ENCODE measurements at places on chromosomes 1 and 21. TPM values are rescaled to one million over a fixed set of nuclear protein-coding genes. Genes with fewer than 3 reads are reported as not detected.

- no peak for DNase-seq
Observed at GRCh38 chr1:183783767-183784637, 20.9 kb upstream of the RGL1 start.

GRCh38 chr1:35881850-35882273, 1.1 kb upstream of the AGO1 start:
- no peak for DNase-seq

DNA sequence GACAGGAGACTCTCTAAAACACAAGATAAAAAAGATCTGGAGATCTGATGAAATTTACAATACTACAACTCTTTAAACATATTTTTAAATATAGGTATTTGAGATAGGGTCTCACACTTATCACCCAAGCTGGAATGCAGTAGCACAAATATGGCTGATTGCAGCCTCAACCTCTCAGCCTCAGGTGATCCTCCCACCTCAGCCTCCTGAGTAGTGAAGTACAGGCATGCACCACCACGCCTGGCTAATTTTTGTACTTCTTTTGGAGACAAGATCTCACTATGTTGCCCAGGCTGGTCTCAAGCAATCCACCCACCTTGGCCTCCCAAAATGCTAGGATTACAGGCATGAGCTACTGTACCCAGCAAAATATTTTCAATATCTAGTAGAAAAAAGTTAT, 170.0 kb upstream of the NR5A2 start:
- no peak for DNase-seq

DNA sequence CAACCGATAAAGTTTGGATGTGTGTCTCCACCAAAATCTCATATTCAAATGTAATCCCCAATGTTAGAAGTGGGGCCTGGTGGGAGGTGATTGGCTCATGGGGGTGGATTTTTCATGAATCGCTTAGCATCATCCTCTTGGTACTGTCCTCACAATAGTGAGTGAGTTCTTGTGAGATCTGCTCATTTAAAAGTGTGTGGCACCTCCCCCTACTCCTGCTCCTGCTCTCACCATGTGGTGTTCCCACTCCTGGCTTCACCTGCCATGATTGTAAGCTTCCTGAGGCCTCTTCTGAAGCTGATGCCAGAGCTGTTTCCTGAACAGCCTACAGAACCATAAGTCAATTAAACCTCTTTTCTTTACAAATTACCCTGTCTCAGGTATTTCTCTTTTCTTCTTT, 28.2 kb upstream of the PRDX6 start:
- DNase-seq, result no peak

DNA sequence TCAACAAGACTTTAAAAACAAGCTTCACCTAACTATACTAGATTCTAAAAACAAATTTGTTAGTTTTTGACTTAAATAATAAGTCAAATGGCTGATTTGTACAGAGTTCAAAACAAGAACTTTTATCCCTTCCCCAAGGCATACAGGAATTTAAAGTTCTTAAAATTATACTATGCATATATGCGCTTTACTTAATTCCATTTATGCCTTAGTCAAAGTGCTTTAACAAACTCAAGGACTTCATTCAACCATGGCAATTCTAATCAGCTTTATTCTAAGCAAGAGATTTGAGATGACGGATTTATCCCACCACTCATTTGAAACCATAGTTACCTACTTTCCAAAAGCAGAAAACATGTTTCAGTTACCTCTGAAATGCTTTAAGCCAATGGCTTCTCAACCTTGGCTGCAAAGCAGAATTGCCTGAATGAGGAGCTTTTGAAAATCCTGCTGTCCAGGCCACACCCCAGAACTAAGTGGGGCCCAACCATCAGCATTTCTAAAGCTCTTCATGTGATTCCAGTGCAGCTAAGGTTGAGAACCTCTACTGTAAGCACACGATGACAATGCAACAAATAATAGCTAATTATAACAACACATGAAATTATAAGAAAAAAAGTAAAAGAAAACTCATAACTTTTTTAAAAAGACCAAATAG, 44.6 kb downstream of the TTLL7 start:
- DNase-seq, result no peak

DNA sequence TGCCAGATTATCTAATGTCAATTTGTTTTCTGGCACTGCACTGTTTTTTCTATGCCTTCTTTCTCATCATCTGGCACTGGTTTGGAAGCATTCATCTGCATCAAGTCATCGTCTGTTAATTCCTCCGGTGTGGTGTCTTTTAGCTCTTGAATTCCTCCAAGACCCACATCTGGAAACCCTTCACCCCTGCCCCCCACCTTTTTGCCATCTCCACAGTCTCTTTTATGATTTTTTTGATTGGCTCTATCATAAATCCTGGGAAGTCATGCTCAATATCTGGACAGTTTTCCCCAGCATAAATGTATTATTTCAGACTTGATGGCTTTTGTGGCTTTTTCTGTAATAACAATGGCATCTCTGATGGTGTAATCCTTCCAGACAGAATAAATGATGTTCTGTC, 10.4 kb upstream of the KCNK1 start:
- DNase-seq, result no peak

DNA sequence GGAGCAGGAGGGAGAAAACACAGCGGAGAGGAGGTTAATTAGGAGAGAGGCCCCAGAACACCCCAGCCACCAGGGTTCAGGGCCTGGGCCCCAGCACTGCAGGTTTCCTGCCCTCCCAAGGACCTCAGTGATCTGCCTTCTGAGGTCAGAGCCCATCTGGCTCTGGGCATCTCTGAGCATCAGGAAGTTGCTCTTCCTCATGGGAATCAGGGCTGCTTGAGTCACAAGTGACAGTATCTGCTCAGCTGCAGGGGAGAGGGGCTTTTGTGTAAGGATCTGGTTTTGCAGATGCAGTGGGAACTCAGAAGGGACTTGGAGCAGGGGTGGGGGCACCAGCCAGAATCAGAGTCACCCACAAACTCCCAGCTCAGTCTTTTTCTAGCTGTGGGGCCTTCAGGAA, 472.1 kb downstream of the PTPRU start:
- DNase-seq, result no peak

GRCh38 chr1:206887701-206888100, 9.5 kb upstream of the IL24 start:
- no peak for DNase-seq

DNA sequence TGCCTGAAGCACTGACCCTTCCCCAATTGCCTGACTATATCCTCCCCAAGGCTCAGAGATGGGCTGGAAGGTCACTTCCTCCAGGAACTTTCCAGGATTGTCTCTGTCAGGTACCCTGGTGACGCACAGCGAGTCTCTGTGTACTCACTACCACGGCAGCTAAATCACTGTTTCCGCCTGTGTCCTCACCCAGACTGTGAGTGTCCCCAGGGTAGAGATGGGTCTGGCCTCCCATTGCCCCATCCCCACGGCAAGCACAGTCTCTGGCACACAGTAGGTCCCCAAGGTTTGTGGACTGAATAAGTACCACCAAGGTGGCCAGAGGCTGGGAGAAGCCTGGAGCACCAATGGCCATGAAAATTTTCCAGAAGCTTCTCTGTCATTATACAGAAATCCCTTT, 93.8 kb upstream of the RUNX3 start:
- no peak for DNase-seq

DNA sequence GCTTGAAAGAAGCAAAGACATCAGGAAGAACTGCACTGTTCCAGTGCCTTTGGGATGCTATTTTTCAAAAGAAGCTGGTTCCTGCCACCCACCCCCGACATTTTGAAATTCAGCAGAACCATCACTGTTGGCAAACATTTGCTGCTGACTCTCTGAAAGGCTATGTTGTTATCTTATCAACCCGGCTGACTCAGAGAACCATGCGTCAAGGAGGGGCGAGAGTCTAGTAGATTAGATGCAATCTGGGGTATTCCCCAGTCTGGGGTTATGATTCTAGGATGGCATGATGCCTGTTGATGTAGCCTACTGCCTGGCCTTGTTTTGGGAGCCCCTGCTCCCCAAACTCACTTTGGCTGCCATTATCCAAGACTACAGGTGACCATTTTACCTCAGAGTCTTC, 267.8 kb upstream of the RUNX1 start:
- no peak for DNase-seq

- no peak for DNase-seq
Observed at GRCh38 chr1:41809692-41810091, 109.0 kb downstream of the HIVEP3 start.

- no peak for DNase-seq
Observed at GRCh38 chr21:45427331-45428271, 22.6 kb downstream of the COL18A1 start.

The ADAR gene
- 147 TPM for polyA plus RNA-seq

The GFI1 gene
- polyA plus RNA-seq, result 0.36 TPM

The FCRL2 gene
- not detected for polyA plus RNA-seq

The IL10 gene
- polyA plus RNA-seq, result 0.74 TPM

The SLC30A10 gene
- polyA plus RNA-seq, result 0.14 TPM

The PRKAA2 gene
- 14.5 TPM for polyA plus RNA-seq

The SH3BGR gene
- 5.7 TPM for polyA plus RNA-seq

Data from right renal pelvis (tissue), 4 donors.